ENCODE measurements at places on chromosomes 1 and 21. TPM values are rescaled to one million over a fixed set of nuclear protein-coding genes. Genes with fewer than 3 reads are reported as not detected.

DNA sequence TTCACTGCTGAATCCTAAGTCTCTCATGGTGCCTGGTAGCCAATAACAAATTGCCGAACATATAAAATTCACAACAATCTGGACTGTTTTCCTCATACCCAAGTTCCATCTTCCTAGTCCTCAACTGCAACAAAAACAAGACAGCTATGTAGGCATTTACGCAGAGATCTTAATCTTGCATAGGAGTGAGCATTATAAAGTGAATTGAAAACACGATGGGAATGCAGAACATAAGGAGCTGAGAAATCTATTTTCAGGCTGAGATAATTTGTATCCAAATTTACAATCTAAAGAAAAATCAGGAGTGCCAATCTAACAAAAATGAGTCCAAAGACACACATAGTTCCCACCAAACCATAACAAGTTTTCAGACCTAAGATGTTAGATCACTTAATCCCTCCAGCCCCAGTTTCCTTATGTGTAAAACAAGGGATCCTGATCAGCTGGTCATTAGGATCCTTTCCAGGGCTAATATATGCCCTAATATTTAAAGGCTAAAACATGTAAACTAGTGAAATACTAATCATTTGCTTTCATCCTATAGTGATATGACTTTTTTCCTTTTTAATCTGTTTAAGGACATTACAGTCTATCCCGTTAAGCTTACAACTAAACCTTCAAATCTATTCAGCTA is 1.9 kb downstream of the SLC16A1 start:
- DNase-seq = no peak

Gene OR14K1
- not detected for total RNA-seq

- no peak for DNase-seq
Observed at GRCh38 chr1:45566722-45567121, 16.1 kb downstream of the AKR1A1 start.

- no peak for DNase-seq
Observed at GRCh38 chr1:173253046-173253445, 45.9 kb upstream of the TNFSF4 start.

Gene PTPRC
- 17.1 TPM for total RNA-seq

Gene SPRR3
- 58.0 TPM for total RNA-seq

GRCh38 chr1:83741348-83741747 is 257.6 kb downstream of the TTLL7 start:
- no peak for DNase-seq

Gene F13B
- total RNA-seq = not detected

- DNase-seq = no peak
Observed at GRCh38 chr1:175824079-175824478, 80.7 kb upstream of the TNR start.

DNA sequence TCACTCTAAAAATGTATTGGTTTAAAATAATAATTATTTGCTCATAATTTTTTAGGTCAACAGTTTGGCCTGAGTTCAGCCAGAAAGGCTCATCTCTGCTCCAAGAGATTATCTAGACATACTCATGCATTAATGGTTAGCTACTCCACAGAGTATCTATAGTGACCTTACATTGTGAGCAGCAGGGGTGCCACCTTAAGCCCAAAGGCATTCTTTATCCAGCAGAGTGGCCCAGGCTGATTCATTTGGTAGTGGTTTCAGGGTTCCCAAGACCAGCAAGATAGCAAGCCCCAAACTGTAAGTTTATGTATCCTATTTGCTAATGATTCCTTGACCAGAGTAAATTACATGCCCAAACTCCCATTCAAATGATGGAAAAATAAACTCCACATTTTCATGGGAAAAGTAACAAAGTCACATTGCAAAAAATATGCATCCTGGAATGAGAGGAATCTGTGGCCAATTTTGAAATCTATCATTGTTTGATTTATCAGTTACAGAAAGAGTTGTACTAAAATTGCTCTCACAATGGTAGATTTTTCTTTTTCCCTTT is 182.6 kb upstream of the KCNK2 start:
- DNase-seq = no peak

Gene SHISAL2A
- not detected for total RNA-seq

DNA sequence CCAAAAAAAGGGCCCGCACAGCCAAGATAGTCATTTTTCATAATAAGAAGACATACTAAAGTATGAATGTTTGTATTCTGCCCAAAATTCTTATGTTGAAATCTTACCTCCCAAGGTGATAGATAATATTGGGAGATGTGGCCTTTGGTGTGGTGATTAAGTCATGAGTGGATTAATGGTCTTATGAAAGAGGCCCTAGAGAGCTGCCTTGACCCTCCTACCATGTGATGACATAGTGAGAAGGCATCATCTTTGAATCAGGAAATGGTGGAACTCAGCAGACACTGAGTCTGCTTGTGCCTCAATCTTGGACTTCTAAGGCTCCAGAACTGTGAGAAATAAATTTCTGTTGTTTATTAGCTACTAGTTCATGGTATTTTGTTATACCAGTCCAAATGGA is 11.8 kb upstream of the RNPC3 start:
- no peak for DNase-seq

DNA sequence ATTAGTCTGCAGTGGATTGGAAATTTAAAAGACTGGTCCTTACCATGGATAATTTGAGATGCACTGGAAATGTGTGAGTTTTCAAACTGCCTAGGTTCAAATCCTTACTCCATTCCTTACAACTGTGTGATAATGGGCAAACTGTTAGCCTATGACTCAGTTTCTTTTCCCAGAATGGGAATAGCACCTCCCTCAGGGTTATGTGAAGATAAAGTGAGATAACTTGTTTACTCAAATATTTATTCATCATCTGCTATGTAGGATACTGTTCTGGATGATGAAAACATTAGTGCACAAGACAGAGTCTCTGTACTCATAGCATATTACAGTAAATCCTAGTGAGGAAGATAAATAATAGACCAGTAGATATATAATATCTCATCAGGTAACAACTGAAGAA is 28.6 kb downstream of the LRIG2 start:
- DNase-seq = no peak

- DNase-seq = no peak
Observed at GRCh38 chr21:44999428-44999971, 59.7 kb downstream of the SLX9 start.

- DNase-seq = peak; percentile 89
Observed at GRCh38 chr1:183022202-183023145, 746 bp upstream of the LAMC1 start.

GRCh38 chr1:200172311-200172710 is 144.8 kb downstream of the NR5A2 start:
- no peak for DNase-seq

- DNase-seq = no peak
Observed at GRCh38 chr21:34668803-34669148, at the start of gene CLIC6. Gene CLIC6, plus strand, starts transcription at chr21:34668994. Its CDS starts 395 bp downstream, at chr21:34669389.

- DNase-seq = no peak
Observed at GRCh38 chr1:82706741-82707140, 906.0 kb downstream of the ADGRL2 start.
